ENCODE measurements at places on chromosomes 13 and 19.
A peak's percentile ranks its signal among the peaks of the same experiment; 100 is the strongest.

DNA sequence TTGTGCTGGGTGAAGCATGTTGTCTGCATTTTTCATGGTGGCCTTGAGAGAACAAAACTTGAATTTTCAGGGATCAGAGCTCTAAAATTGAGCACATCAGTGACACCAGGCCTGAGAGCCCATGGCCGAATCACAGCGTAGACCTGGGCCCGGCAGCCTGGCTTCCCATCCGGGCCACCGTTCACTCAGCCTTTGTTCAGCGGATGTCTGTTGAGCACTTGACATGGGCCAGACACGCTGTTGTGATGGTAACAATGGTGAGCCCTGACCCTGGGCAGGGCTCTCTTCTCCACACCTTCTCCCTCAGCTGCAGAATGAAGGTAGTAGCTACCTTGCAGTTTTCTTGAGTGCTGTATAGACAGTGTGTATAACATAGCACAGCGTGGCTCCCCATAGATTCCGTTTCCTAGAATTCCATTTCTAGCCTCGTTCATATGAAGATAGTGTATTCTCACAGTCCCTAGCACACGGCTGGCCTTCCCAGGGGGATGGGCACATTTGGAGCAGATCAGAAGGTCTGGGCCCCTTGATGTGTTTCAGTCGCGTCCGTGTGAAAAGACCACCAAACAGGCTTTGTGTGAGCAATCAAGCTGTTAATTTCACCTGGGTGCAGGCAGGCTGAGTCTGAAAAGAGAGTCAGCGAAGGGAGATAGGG is 75.3 kb downstream of the RAB20 start:
- peak; percentile 57 for DNase-seq

DNA sequence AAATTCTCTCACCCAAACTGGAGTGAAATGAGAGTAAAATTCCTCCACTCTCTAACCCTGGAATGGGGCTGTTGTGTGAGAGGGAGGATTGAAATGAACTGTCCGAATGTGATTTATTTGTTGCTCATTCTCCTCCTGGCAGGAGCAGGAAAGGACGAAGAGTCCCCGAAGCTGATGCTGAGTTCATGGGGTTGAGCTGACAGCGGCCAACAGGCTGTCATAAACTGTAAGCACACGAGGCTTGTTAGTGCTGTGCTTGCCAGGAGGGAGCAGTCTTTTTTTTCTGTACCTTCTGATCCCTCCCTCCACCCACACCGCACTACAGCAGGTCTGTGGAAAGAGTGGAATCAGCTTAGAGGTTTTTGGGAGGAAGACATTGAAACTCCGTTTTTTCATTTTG is 33.1 kb upstream of the ZNF331 start:
- no peak for DNase-seq

DNA sequence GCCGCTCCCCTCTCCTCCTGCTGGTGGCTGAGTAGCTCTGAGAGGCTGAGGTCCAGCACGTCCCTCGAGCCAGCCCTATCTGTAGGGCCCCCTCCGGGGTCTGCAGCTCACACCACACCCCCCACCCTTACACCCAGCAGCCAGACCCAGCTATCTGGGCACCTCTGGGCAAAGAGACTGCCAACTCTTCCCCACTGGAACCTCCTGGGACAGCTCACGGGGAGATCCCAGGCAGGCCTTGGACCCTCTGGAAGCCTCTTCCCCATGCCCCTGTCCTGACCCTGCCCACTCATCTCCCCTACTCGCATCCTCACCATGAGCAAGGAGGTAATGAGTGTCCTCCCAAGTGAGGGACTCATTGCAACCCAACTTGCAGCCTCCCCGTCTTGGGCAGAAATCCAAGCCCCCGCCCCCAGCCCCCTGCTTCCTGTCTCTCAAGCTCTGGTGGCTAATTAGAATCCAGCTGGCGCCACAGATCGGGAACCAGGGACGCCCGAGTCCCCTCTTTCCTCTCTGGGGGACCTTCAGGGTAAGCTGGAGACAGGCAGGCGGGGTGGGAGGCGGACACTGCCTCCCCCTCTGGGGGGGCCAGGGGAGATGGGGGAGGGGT is 22.1 kb downstream of the ADGRL1 start:
- no peak for DNase-seq

DNA sequence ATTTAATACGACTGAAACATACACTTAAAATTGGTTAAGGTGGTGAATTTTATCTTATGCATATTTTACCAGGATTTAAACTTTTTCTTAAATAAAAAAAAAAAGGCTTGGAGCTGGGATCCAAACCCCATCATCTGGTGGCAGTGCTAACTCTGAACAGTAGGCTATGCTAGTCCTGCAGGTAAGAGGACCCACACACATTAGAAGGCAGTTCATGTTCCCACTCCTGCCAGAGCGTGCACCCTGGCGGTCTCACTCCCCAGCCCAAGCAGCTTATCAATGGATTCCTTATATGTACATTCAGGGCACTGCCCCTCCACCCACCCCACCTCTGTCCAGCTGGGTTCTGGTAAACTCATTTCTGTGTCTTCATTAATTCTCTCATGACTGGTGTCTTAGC is 31.3 kb upstream of the CEBPA start:
- no peak for DNase-seq

DNA sequence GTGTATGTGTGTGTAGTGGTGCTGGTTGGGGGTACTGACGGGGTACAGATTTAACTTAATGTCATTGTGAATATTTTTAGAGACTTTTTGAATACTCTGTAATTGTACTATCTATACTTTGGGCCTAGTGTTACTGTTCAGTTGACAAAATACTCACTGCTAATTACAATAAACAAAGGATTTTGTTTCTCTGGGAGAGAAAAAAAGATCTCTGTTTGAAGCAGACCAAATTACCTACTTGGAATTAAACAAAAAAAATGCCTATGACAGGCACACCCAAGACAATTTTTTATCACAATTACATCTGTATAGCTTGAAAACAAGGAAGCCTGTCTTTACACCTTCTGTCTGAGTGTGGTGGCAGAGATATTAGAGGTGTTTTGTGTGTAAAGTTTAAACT is 45.1 kb downstream of the OLFM4 start:
- no peak for DNase-seq

- DNase-seq = no peak
These were observed 354.0 kb downstream of the SPRY2 start for GRCh38 chr13:79986890-79987289.

GRCh38 chr13:84651288-84651687 is 769.0 kb upstream of the SLITRK1 start:
- peak; percentile 88 for DNase-seq

- DNase-seq = no peak
These were observed 33.3 kb upstream of the RANBP3 start for GRCh38 chr19:6011206-6011605.

- no peak for DNase-seq
These were observed 2.0 kb downstream of the EVI5L start for GRCh38 chr19:7832009-7832408.

DNA sequence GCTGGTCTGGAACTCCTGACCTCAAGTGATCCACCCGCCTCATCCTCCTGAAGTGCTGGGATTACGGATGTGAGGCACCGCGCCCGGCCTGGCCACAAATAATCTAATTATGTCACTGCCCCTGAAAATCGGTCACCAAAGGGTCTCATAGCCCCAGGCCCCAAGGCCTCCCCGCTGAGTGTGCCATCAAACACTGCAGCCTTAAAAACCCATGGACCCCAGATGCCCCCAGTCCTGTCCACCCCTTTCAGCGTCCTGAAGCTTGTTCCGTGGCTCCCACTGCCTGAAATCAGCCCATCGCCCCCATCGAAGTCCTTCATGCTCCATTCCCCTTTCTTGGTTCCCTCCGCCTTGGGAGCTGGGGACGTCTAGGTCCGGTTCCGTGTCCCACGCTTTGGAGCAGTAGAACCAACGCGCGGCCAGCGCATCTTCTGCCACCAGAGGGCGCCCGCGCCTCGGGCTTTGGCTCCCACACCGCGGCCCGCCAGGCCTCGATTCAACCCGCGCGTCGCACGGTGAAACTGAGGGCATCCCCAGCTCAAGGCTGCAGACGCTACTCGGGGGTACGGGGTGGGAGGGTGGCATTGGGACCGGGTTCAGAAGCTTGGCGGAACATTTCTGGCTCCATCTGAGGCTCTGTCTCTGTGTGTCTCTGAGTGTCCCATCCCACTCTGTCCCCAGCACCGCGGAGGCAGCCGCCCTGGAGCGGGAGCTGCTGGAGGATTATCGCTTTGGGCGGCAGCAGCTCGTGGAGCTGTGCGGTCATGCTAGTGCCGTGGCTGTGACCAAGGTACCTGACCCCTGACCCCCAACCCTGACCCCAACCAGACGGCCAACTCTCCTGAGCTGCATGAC is 3.5 kb downstream of the YJEFN3 start:
- DNase-seq = peak; percentile 67
